ENCODE measurements at places on chromosomes 16 and 17.

DNA sequence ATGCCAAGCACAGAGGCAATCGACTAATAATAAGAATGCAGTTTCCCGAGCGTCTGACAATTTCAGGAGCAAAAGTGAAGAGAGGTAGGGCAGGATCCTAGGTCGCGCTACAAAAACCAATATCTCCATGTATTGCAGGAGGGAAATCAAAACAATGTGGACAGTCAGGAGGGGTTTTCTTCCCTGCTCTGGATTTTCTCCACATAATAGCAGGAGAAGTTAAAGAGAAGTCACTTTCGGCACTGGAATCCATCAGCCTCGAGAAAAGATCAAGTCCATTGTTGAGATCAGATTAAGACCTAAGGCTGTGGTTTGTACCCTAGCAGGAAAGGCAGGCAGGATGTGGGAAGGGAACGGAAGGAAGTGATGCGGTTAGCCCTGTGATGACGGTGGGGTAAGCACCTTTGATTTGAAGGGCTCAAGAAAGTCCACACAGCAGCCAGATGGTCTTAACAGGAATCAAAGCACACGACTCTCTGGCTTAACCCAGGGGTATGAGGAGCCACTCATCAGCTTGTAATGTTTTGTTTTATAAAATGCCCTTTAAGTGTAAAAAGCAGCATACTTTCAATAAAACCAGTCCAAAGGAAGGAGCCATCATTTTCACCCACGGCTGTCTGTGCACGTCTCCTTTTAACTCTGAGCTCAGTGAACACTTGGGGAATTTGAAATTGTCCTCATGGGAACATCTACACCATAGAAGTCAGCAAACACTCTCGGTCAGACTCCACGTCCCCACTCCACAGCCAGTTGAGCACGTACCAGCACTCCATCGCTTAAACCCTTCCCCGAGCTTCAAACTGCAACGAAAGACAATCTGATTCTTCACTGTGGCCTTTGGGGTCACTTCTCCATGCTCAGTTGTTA lies 15.8 kb upstream of the AKTIP start:
- DNase-seq, result peak; percentile 54

GRCh38 chr17:72126575-72127486 lies 6.0 kb downstream of the SOX9 start:
- no peak for DNase-seq

- no peak for DNase-seq
Observed at GRCh38 chr17:17217995-17218394, 11.9 kb upstream of the PLD6 start.

GRCh38 chr17:17815436-17816200 lies 21.2 kb downstream of the SREBF1 start:
- DNase-seq, result no peak

GRCh38 chr16:17068524-17068923 lies 402.2 kb downstream of the XYLT1 start:
- no peak for DNase-seq

DNA sequence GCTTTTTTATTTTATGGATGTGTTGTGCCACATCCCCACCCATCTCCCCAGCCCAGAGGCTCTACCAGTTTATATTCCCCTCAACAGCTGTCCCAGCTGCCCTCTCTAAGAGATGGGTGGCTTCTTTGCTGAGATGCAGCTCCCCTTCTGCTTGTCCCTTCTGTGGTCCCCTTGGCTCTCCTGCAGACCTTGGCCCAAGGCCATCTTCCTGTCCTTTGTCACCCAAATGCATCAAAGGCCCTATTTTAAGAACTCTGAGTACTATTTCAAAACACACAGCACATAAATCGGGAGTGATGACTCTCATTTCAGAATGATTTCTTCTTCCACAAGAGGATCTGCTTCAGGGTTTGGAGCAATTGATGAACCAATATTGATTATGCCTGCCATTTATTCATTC lies 85.3 kb downstream of the SPACA3 start:
- DNase-seq, result no peak

DNA sequence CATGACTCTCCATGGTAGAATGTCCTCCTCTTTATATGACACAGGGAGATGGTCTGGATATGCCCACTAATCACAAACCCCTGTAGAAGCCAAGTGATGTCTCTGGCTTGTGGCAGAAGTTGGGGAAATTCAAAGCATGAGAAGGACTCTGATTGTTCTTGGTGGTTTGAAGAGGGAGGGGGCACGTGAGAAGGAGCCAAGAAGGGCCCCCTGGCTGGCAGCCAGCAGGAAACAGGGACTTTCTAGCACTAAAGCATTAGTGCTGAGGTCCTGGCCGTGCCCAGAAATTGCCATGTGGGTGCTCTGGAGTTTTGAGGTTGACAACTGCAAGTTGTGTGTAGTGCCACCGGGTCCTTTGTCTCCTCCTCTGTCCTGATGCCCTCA lies 199.9 kb downstream of the LGALS9B start:
- DNase-seq, result no peak

- no peak for DNase-seq
Observed at GRCh38 chr17:28398280-28398981, 7.6 kb downstream of the SLC46A1 start.

DNA sequence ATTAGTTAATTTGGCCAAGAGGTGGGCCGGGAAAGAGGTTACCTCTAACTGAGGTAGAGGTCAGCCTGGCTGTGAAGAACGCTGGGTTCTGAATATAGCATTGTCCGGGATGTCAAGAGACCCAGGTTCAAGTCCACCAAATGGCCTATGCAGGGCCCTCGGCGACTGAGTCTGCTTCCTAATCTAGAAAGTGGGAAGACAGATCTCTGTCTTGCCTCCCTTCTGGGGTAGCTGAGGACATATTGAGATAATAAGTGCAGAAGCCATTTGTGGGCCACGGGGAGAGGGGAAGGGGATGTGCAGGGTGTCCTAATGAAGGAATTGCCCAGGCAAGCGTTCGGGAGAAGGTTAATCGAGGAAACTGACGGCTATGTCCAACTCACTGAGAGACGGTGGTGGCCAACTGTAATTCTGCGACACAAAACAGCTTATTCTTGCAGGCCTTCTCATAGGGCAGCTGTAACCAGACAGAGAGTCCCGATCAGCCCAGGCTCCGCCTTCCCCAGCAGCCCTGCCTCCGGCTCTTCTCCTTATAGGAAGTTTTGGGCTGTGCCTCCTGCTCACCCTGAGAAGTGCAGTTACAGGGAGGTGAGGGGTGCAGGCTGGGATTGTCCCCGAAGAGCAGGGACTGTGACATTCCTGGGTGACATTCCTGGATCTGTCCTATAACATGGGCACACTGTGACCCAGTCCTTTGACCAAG lies 15.9 kb downstream of the HASPIN start:
- no peak for DNase-seq

DNA sequence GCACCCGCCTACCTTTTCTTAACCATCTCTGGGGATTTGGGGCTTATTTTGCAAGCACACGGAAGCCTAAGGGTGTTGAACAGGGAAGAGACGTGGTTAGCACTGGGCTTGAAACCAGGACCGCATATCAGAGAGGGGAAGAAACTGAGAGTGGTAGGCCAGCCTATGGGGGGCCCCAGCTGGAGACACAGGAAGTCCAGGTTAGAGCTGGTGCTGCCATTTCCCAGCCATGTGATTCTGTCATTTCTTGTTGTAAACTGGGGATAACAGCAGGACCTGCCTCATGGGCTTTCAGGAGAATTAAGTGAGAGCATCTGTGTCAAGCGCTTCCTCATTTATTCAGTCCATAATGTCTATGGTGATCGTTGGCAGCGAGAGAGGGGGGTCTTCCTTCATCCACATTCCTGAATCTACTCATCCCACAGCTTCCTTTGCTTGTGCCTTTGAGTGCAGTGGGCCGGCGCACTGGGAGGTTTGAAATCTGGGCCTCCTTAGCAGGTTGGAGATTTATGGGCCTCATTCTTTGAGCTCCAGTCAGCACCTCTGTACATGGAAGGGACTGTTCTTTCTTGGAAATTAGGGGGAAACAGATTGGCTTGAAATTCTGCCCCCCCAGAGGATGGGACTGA lies 20.1 kb downstream of the NKD1 start:
- DNase-seq, result no peak

- peak; percentile 38 for DNase-seq
Observed at GRCh38 chr16:55622930-55623561, 32.7 kb upstream of the SLC6A2 start.

Measured in endothelial cell (in vitro differentiated cells).